ENCODE measurements at places on chromosomes 2 and 18.
A peak's percentile ranks its signal among the peaks of the same experiment; 100 is the strongest.

- no peak for DNase-seq
These were observed 87.5 kb downstream of the TFCP2L1 start for GRCh38 chr2:121197369-121198091.

GRCh38 chr2:48250943-48251342 is 279.0 kb upstream of the STON1 start:
- no peak for DNase-seq

DNA sequence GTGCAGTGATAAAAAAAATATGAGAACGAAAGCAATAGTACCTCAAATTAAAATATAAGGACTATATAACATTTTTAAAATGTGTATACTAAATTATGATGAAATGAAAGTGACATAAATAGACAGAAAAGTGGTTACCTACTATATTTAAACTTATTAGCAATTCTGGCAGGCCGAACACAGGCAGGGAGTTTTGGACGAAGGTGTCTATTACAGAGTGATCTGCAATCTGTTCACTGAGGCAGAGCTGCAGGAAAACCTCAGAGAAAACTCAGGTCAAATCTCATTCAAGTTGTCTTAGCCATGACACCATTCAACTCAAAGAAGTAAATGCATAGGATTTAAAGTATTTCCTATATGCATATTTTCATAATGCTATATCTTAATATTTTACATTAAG is 274.8 kb upstream of the GULP1 start:
- DNase-seq, result no peak

DNA sequence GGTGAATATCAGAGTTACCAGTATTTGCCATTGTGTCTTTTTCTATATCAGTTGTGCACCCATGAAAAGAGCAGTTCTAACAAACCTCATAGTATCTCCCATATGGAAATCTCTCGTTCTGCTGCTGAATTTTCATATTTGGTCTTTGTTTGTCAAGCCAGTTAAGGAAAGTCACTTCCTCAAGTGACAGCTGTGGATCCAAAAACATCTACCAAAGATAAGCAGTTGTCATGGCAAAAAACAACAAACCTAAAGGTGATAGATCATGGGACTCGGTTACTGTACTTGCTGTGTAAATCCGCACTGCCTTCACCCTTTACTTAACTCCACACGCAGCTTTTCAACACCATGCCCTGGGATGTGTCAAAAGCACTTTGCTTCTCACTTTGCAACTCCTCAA is 17.3 kb downstream of the BMP10 start:
- no peak for DNase-seq

DNA sequence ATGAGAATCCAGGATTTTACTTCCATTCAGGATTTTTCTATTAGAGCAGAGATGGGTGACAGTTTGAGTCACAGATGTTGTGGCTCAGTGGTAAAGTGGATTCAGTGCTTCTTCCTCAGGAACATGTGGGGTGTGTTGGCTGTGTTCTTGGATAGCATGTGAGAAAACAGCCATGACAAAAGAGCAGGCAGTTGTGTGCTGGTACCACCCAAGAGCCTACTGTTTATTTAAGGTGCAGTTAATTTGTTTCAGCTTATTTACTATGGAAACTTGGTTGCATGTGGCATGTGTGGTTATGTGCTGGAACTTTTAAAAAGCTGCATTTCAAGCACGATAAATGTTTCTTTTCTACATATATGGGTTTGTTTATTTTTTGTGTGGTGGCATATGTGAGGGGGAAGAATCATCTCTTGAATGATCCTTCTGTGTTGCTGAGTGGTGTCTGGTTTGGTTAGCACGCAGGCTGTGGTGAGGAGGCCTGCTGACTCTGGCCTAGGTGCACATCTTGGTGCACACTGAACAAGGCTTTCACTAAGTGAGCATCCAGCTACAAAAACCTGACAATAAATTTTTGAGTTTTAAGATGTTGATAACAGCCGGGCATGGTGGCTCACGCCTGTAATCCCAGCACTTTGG is 67.3 kb downstream of the SPTBN1 start:
- DNase-seq, result no peak

- no peak for DNase-seq
These were observed 97.6 kb downstream of the MYCN start for GRCh38 chr2:16037808-16038457.

DNA sequence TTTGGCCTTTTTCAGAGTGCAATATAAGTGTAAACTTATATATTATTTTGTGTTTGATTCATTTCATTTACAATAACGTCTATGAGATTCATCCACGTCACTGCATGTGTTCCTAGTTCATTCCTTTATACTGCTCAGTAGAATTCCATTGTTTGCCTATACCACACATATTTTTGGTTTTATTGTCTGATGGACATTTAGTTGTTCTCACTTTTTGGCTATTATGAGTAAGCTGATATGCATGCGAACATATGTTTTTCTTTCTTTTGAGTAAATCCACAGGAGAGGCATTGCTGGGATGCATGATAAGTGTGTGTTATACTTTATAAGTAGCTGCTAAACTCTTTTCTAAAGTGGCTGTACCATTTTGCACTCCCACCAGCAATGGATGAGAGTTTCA is 314.8 kb upstream of the HS6ST1 start:
- DNase-seq, result no peak

DNA sequence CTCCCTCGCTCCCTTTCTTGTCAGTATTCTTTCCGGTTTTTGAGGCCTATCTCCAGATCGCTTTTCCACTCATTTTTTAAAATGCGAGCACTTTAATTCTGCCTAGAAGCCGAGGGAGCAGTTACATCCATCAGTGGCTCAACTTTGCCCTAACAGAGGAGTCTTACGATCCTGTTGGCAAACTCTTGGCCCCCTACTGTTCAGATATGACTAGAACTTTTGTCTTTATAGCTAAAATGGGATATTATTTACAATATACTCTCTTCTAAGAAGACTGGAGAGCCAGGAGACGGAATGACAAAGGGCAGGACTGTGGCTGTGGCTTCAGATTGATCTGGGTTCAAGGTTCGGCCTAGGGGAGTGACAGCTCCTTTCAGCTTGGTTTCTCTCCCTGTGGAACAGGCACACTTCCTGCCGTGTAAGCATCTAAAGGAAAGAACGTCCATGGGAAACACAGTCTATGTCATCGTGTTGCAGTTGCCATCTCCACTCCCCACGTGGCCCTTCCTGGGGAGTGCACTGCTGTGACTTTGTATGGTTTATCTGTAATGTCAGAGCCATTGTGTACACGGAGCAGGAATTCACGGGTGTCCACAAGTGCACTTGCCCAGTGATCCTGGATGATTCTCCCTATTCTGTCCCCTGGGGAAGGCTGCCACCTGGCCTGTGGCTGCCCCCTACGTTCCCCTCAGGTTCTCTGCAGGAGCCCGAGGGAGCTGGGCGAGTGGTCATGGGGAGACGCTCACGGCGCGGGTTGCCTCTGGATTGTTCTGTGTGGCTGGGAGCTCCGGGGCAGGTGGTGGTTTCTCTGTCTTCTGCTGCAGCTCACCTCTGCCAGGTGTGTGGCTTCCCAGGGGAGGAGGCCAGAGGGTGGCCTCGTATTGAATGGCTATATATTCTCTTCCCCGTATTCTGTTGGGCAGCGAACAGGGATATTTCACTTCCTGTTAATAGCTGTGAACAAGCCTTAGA is 222.0 kb downstream of the LDLRAD4 start:
- DNase-seq, result no peak

GRCh38 chr2:156300337-156300736 is 32.2 kb downstream of the NR4A2 start:
- no peak for DNase-seq

GRCh38 chr2:166351319-166351718 is 24.4 kb downstream of the SCN9A start:
- no peak for DNase-seq

DNA sequence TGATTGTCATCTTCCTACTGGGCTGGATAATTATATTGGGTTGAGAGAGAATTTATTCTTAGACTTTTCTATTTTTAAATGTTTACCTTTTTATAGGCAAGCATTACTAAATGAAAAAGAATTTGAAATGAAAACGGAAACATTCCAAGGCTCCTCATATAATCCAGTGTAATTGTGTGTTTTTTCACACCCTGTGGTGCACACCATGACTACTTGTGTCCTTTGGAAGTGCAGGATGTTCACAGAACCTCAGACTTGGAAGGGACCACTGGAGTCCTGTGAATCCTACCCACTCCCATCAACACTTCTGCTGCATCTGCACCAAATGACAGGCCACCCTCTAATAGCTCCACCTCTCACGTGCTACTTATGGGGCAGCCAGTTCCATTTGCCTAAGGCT is 48.0 kb downstream of the NAT8 start:
- DNase-seq, result no peak

DNA sequence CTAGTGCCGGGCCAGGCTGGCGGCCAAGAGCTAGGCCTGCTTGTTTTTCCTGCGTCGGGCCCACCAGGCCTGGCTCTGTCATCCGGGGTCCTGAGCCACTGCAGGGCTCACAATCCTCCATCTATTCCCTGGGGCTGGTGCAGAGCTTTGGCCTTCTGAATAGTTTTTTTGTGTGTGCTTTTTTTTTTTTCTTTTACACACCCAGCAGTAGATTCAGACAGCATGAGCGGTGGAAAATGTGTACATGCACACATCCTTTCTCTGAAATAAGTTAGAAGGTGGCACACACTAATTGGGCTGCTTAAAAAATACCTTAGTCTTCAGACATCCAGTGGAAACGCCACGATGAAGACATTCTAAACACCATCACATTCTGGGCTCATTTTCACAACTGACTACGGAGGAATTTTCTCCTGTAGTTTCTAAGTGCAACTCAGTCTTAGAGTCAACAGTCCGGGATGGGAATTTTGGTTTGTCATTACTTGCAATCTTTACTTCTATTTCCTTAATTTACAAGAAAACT is 6.1 kb downstream of the ZFP36L2 start:
- no peak for DNase-seq

GRCh38 chr2:134027980-134028379 is 225.9 kb upstream of the MGAT5 start:
- no peak for DNase-seq

DNA sequence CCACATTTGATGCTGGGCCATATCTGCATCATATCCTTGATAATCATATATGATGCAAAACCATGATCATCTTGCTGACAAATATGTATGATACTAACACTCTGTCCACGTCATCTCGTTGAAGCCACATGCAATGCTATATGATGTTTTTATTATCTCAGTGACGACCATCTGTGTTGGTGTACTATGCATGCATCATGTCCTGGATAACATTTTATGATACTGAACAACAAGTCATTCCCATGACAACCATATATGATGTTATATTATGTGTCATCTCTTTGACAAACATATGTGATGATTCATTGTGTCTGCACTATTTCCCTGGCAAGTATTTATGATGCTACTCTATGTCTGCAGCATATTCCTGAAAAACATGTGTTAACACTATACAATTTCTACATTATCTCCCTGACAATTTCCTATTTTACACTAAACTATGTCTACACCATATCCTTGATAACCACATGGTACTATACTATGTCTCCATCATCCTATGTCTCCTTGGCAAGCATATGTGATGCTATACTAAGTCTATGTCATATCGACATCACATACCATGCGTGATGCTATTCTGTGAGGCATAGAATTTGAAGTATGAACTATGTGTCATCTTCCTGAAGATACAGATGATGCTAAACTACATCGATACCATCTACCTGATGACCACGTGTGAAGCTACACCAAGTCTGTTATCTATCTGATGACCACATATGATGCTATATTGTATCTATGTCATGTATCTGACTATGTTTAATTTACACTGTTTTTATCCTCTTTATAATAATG is 37.0 kb downstream of the DAW1 start:
- no peak for DNase-seq

- no peak for DNase-seq
These were observed 134.7 kb upstream of the DNAJC10 start for GRCh38 chr2:182581196-182581935.

GRCh38 chr2:180124273-180125139 is 117.4 kb upstream of the CWC22 start:
- peak; percentile 86 for DNase-seq

DNA sequence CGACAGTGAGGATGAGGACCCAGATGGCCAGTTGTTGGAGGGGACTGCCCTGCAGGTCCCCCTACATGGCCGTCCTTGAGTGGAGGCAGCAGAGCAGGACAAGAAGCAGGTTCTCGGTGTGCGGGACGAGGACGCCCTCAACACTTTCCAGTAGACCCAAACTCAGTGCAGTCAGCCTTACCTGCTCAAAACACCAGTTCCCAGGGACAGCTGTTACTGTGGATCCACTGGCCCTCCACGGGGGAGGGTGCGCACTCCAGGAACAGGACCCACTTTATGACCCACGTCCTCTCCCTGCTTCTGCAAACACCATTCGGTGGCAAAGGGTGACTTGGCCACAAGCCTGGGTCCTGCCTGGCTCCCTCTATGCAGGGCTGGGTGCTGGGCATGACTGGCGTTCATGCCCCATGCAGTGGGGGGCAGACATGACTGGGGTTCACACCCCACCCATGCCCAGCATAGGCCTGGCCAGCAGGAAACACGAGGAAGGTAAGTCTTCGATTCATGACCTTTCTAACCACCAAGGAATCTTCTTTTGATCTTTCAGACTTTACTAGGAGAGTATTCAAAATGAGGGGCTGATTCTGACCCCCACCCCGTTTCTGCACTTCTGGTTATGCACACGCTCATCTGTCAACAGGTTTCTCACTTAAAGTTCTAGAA is 233.7 kb downstream of the HDAC4 start:
- DNase-seq, result no peak

DNA sequence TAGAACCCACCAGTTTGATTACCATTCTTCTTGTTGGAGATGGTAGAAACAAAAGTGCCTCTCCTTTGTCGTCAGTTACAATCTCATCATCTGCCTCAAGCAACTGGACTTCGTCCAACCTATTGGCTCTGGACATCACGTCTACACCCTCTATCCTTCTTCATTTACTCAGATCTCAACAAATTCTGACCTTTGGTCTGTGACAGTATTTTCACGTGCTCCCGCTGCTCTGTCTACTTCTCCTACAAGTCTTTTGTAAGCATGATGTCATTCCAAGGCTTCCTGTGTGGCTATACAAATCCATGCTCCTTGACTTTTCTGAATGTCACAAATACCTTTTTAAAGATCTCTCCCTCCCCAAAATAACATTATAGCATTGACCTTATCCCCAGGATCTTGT is 43.0 kb upstream of the PID1 start:
- DNase-seq, result no peak

GRCh38 chr18:79509536-79509930 is 113.8 kb downstream of the NFATC1 start:
- DNase-seq, result no peak

DNA sequence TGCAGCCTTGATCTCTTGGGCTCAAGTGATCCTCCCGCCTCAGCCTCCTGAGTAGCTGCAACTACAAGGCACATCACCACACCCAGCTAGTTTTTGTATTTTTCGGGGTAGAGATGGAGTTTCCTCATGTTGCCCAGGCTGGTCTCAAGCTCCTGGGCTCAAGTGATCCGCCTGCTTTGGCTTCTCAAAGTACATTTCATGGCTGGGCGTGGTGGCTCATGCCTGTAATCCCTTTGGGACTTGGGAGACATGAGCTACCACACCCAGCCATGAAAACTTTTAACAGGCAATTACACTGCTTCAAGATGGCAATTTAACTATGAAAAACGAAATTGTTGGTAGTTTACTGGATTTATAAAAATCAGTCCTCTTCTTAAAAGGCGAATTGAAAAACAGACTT is 69.7 kb downstream of the MEP1B start:
- no peak for DNase-seq
